ENCODE measurements at places on chromosomes 4 and X. TPM values are rescaled to one million over a fixed set of nuclear protein-coding genes. Genes with fewer than 3 reads are reported as not detected.

DNA sequence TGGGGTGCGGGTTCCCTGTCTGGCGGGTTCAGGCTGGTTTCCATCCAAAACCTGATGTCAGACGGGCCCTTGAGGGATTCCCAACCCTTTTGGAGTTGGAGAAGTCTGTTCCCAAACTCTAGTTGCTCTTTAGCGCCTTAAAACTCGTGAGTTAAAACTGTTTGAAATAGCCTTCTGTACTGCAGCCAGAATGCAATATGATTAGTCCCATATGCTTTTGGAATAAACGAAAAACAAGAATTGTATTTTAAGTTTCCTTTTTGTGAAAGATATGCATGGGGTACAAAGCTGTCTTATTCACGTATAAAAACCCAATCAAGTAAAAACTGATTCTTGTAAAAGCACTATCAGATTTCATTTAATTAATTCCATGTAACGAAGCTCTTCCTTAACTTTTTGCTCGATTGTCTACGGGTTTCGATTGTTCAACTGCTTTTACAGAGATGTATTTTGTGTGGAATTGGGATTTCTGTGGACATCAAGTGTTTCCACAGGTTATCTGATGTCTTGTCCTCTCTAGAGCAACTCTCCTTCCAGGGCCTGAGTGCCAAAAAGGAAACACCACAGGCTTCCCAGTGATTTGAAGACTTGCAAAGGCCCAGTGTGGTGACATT, 49.5 kb downstream of the CLDN34 start:
- DNase-seq = no peak

DNA sequence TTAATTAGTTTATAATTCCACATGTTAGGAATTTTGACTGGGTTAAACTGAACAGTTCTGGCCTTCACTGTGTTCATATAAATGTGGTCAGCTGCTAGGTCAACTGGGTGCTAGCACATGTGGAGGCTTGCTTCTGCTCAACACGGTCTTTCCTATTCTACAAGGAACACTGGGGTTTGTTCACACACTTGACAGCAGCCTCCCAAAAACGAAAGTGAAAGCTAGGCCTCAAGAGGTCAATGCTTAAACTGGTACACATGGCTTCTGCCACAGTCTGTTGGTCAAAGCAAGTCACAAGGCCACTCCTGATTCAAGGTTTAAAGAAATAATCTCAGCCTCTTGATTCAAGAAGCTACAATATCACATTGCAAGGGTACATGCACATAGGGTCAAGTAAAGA, 126.5 kb downstream of the QDPR start:
- no peak for DNase-seq

- DNase-seq = no peak
Measured at GRCh38 chrX:63436865-63437264, 85.7 kb upstream of the SPIN4 start.

Gene HSPA4L
- 1.1 TPM for total RNA-seq

DNA sequence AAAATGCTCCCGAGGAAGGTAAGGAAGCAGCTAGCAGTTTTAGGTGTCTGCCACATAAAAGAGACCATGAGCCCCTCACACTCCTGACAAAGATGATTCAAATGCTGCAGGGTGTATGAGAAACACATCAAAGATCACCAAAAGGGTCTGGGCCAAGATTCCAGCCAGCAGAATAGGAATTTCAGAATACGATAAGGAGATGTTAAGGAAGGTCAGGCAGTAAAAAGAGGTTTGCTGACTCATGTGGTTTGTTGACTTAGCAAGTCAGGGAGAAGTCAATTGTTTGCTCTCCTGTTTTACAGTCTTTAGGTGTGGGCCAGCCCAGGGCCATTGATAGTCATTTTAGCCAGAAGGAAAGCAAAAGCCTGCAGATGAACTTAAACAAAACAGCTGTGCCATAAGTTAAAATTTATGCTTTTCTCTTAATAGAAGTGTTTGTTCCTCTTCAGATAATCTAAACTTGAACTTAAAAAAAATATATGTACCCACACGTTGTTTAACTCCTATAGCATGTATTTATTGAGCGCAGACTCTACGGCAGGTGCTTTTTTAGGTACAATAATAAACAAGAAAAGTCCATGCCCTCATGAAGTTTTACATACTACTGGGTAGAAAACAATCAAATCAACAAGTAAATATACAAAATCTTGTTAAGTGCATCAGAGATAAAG, 115.6 kb downstream of the CAMK2D start:
- DNase-seq = no peak
